ENCODE measurements at places on chromosomes 1 and 21.

GRCh38 chr1:59819566-59820438, 5.1 kb downstream of the HOOK1 start:
- no peak for DNase-seq

DNA sequence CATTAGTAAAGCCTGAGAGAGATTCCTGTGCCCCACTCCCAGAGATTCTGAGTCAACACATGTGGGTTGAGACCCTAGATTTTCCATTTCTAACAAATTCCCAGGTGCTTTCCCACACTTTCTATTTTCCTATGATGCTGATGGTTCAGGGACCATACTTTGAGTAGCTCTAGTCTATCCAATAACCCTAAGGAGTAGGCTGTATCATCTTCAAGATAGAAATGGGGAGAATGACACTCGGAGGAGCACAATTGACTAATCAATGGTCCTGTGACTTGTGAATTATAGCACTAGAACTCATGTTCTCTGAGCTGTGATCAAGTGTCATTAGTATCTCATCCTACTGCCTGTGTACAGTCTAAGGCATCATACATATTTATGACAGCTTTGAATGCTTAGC, 232.9 kb upstream of the B3GALT2 start:
- DNase-seq, result no peak

DNA sequence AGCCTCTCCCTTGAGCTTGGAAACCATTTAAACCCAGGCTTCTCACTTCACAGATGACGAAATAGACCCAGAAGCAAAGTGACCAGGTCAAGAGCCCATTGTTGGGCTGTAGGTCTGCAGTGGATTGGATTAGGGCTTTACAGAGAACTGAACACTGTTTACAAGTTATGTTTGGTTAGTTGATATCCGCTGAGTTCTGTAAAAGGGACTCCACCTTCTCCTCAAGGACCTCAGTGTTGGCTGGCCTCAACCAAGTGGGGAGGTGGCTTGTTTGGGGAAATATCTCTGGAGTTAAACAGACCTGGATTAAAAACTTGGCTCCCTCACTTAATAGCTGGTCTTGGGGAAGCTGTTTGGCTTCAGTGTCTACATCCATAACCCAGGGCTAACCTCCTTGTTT, 88.1 kb downstream of the UCK2 start:
- DNase-seq, result no peak

DNA sequence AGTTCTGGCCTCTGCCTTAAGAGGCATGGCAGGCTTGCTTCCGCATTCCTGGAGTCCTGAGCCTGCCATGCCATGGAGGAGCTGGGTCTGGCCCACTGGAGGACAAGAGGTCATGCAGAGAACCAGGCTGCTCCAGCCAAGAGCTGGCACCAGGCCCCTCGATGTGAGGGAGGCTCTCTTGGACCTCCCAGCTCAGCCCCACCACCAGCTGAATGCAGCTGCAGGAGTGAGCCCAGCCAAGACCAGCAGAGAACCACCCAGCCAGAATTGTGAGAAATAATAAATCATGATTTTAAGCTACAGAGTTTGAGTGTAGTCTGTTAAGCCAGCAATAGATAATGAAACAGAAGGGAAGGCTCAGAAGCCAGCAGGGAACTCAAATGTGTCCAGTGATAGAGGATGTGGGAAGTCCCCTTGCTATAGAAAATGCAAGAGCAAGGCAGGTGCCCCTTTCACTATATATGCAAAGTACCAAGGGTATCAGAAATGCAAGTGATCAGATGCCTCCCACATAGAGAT, 118.4 kb downstream of the HIVEP3 start:
- DNase-seq, result no peak

DNA sequence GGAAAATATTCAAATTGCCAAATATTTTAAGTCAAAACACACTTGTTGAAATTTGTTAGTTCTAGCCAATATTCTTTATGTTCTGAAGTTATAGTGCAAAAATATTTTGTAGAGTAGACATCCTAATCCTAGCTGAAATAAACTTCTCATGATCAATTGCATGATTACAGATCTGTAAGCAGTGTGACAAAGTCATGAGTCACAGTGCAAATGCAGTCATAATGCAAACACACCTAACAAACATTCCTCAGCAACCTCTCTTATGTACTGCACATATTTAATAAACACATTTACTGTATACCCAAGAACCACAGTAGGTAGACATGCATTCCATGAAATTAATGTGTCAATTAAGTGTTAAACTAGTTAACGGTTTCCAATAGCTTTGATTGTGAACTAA, 1857.4 kb downstream of the NCAM2 start:
- DNase-seq, result no peak

DNA sequence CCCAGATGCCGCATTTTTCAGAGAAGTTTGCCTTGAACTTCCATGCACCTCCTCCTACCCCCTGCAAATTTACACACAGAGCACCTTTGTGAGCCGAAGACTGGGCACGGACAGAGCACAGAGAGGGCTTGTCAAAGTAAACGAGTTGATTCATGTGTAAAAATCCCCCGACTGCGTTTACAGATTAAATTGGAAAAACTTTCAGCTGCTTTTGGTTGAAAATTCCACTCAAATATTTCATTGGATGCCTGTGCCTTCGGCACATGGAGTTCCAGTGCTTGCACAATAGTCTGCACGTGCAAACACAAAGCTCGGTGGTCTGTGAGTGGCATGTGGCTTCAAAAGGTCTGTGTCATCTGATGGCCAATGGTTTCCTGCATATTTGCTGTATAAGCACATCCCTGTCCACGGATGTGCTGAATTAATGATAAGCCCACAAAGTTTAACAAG, 177.5 kb downstream of the SETD4 start:
- peak; percentile 62 for DNase-seq

- peak; percentile 57 for DNase-seq
Observed at GRCh38 chr21:16117331-16117730, 387.5 kb downstream of the USP25 start.

DNA sequence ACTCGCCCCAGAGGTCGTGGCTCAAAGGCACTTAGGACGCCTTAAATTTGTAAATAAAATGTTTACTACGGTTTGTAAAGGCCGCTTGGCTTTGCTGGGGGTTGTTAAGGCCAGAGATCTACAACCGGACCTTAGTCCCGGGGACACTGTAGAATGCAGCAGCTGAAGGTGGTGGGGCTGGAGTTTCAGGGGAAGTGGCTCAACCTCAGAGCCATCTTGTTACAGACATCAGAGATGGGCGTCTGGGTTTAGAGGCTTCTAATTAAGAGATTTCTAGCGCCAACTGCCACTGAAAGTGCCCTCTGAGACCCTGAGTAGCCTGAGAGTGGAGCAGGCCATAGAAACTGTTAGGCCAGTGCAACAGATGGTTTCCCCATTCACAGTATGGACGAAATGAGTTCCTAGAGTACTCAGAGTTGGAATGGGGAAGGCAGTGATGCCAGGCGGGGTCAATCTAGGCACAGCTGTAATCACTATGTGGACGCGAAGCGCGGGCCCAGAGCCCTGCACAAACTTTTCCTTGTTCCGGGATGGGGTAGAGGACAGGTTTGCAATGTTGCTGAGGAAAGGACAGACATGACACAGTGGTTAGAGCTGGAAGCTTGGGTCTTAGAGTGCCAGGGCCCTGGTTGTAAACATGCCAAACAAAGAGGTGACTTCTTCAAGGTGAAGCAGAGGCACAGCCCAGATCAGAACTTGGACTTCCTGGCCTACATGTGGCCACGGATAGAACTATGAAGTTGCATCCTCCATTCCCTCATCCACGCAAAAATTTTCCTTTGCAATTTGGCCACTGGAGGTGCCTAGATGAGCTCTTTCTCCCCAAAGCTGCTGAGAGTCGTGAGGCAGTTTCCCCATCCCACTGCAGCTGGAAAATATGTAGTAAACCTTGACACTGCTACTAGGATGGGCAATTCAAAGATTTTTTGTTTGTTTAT, 6.0 kb downstream of the HLX start:
- DNase-seq, result no peak

GRCh38 chr1:205787287-205787916, 12.1 kb upstream of the RAB29 start:
- DNase-seq, result no peak

DNA sequence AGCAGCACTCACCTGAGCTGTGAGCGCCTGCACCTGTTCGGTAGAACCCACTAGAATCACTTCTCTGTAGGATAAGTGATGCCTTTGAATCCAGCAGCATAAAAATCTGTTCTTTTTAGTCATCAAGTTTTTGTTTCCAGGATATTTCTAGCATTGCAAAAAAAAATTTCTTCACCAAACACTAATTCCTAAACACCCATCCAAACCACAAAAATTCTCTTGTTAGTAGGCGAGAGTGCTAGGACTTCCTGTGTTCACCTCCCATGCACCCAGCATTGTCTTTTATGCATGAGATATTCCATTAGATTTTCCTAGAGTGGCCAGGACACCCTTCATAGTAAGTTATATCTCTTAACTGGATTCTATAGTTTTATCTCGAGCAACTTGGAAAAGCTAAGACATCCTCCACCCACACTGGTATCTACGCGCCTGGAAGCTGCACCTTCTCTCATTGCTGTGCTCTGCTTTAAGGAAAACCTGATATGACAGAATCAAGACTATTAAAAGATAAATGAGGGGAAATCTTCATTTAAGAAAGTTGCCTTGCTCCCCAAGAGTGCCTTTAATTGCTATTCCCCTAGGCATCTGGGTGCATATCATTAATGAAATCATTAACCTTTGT, 12.3 kb downstream of the SERTAD4 start:
- DNase-seq, result peak; percentile 35

GRCh38 chr21:29250636-29251035, 48.1 kb upstream of the BACH1 start:
- DNase-seq, result no peak

- DNase-seq, result peak; percentile 29
Observed at GRCh38 chr1:229272164-229273158, 1.6 kb downstream of the RAB4A start.

DNA sequence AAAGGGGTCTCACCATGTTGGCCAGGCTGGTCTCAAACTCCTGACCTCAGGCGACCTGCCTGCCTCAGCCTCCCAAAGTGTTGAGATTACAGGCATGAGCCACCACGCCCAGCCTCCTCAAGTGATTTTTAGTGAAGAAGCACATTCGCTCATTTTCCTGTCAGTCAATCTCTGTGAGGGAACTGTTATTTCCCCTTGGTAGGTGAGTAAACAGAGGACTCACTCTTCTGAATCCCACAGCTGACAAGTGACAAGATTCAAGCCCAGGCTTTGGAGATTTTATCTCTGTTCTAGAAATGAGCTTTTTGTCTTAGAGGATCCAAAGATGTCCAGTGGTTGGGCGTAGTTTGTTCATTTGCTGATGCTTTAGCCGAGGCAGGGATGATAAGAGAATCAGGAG, 43.9 kb upstream of the TACSTD2 start:
- no peak for DNase-seq

DNA sequence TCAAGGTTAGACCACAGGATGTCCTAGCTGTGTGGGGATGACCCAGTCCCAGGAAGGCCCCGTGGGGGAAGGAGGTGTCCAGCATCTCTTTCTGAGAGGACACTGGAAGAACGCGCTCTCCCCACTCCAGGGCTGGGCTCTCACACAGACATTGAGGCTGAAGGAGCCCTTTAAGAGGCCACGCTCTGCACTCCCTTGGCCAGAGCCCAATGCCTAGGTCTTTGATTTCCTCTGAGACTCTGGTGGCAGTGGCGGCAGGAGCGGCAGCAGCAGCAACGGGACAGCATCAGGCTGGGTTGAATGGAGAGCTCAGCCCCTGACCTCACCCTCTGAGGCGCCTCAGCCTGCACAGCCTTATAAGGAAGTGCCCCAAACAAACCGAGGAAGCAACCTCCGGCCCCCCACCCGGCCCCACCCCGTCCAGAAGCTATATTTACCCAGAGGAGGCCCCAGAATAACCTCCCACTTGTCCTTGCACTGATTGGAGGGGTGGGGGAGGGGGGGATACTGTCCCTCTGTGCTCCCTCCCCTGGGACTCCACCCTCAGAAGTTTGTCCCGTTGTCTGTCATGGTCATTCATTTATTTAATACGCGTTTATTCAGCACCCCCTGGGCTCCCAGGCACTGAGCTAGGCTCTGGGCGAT, 12.3 kb downstream of the NES start:
- DNase-seq, result peak; percentile 38

DNA sequence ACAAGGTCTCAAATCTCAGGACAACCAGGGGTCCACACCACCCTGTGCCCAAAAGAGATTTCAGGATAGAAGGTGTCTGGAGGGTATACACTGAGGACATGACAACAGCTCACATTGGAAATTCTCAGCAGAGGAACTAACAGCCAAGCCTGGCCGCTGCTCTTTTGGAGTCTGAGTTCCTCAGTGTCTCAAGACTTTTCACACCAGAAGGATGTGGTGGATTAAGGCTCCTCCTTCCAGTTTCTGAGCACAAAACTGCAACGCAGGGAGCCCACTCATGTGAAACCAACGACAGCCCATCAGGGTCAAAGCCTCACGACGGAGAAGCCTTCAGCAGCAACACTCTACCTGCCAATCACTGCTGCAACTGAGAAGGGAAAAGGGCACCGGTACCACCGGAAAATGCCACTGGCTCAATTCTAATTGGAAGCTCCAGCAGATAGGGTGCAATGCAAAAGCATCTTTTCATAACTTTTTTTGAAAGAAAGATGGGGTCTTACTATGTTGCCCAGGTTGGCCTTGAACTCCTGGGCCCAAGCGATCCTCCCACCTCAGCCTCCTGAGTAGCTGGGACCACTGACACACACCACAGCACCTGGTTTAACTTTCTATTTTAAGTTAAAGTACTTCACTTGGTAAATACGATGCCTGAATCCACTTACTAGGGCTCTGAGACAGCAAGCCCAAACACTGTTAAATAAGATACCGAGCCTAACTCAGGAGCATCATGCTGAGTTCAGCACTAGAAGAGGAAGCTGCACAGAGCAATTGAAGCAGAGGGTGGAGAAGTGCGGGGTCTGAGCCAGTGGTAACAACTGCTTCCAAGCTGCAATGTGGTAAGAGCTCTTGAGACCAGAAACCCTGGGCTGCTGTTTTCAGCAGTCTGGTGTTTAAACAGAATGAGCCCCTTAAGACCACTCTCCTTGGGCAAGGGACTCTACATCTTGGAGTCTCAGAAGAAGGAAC, 7.8 kb downstream of the CAPZB start:
- no peak for DNase-seq
